ENCODE measurements at places on chromosomes 5 and 9.

DNA sequence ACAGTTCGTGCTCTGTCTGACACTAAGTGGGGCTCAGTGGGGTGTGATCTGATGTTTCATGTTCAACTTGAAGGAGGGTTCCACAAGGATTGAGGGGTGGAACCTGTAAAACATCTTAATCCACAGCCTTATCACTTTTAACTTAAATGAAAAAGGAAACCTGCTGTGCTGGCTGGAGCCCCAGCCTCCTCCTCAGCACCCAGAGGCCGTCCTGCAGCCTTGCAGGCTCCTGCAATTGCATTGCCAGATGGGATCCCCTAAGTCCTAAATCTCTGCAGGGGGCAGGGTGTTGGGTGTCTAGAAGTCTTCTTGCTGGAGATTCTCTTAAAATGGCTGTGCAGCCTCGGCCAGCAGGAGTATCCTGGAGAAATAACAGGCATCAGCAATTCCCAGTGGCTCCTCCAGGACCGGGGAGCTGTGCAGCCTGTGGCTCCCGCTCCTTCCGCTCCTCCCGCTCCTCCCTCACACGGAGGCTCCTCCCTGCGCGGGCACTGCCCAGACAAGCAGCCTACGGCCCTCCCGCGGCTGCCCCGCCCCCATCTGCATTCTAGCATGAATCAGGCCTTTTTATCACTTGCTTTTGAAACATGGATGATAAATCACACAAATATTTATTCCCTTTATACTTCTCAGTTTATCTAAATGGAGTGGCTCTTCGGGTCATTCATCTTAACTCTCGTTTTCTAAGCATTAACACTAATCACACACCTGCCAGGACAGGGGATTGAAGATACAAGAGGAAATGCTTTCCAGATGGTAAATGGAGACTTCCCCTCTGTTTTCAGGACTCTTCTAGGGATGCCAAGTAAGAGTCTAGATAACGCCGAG lies 131.0 kb downstream of the ADAMTS16 start:
- peak; percentile 96 for DNase-seq

DNA sequence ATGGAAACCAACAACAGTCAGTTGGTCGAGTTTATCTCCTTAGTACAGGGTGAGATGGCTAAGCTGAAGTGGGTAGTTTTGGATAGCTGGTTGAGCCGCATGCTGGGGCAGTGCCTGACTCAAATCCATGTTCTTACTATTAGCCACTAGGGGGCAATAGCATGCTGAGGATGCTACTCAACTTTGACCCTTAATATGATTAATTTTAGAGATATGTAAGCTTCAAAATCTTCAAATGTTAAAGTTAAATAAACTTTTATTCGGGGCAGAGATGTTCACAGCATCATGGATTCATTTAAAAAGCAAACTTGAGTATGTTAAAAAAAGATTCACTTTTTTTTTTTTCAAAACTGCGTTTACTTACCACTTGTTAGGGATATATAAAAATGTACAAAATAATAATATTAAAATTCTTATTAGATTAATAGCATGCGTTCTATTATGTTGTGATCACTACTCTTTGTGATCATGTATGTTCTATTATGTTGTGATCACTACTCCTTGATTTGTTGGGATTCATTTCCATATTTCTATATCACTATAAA lies 57.0 kb downstream of the C9orf153 start:
- peak; percentile 42 for DNase-seq

DNA sequence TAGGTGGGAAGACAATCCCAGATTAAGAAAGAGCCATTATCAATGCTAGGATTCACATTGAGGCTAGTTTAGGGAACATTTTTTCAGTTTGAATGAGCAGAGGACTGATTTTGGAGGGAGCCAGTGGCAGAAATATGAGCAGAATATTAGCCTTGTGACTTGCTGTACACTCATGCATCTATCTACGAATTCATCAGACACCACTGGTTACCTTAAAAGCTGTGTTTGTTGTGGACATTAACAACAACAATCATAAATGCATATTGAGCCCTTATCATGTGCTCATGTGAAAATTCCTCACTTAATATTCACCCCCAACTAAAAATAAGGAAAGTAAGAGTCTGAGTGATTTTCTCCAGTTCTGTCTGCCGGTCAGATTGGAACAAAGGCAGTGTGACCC lies 9.9 kb upstream of the SH3TC2 start:
- DNase-seq = no peak

GRCh38 chr5:131571669-131572168 lies 63.3 kb downstream of the RAPGEF6 start:
- no peak for DNase-seq

DNA sequence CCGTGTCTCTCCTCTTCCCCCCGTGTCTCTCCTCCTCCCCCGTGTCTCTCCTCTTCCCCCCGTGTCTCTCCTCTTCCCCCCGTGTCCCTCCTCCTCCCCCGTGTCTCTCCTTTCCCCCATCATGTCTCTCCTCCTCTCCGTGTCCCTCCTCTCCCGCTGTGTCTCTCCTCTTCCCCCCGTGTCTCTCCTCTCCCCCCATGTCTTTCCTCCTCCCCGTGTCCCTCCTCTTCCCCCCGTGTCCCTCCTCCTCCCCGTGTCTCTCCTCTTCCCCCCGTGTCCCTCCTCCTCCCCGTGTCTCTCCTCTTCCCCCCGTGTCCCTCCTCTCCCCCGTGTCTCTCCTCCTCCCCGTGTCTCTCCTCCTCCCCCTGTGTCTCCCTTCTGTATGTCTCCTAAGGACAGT lies 12.8 kb upstream of the RNU6ATAC start:
- no peak for DNase-seq

- DNase-seq = no peak
Observed at GRCh38 chr9:23669776-23670175, 156.3 kb downstream of the ELAVL2 start.

GRCh38 chr5:66494437-66494836 lies 101.8 kb upstream of the MAST4 start:
- DNase-seq = no peak

GRCh38 chr5:120452471-120452870 lies 11.6 kb upstream of the PRR16 start:
- DNase-seq = no peak

DNA sequence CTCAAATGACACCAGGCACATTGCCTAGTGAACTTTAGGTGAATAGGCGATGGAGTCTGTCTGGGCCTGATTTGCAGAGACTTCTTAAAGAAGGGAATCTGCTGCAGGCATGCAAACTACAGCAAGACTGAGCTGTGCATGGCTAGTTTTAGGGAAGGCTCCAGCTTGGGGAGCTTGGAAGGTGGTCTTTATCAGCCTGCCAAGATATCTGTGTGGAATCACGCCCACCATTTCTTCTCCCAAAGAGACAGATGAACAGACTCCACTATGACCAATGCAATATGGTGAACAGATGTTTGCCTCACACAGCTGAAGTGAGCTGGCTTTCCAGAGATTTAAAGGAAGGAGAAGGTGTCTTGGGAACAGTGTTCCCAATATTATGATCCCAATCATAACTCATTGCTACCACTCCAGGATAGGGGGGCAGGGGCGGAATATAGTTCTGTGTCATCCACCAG lies 129.0 kb upstream of the HMHB1 start:
- DNase-seq = no peak

- peak; percentile 84 for DNase-seq
Observed at GRCh38 chr5:73215891-73216610, 43.1 kb downstream of the TMEM174 start.

GRCh38 chr5:68257210-68257609 lies 41.7 kb downstream of the PIK3R1 start:
- DNase-seq = no peak

GRCh38 chr9:2638871-2639673 lies 17.5 kb downstream of the VLDLR start:
- DNase-seq = no peak

- no peak for DNase-seq
Observed at GRCh38 chr5:132641841-132642240, 16.1 kb upstream of the IL13 start.

DNA sequence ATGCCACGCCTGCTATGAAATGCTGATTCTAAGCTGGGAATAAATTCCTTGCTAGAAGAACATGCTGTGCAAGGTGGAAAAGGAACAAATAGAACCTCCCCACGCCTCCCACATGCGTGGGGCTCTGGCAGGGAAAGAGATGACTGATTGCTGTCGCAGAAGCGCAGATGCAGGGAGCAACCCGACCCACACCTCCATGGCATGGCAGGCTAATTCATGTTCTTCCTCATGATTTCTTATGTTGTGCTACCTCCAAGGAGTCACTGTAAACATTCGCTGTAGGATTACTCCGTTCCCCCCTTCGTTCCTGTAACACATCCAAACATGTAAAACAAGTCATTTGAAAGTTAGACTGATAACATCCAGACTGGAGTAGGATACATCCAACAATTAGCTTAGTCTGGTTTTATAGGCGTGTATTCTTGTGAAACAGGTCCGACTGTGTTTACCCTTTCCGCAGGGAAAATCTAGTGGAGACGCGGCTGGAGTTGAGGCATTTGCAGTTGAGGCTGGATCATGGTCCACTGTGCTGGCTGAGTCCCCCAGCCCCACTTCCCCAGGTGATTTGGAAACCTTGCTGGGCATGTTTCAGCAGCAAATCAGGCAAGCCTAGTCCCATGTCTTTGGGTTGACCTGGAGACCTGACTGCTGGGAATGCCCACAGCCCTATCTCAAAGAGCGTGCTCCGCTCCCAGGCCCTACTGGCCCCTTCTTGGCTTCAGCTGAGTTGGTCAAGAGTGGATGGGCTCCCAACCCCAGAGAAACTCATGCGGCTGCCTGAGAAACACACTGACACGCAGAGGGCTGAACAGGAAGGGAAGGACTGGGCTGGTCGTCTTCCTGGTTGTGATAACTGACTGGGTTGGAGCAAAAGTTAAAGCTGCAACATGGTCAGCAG lies 24.8 kb upstream of the ANKRD33B start:
- DNase-seq = no peak

DNA sequence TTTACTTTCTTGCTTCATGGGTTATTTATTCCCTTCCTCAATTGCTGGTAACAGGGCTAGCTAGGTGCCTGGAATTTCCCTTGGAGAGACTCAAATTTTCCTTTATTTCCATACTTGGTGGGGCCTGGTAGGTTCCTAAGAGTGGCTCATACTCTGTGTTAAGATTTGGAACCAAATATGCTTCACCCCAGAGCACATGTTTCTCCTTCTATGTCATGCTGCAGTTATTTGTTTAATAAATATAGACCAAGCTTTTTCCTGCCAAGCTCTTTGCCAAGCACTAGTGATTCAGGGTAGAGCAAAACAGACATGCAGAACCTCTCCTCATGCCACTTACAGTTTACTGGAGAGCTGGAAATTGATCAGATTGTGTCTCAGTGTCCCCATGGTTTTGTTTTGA lies 290.3 kb upstream of the SGCD start:
- DNase-seq = no peak

DNA sequence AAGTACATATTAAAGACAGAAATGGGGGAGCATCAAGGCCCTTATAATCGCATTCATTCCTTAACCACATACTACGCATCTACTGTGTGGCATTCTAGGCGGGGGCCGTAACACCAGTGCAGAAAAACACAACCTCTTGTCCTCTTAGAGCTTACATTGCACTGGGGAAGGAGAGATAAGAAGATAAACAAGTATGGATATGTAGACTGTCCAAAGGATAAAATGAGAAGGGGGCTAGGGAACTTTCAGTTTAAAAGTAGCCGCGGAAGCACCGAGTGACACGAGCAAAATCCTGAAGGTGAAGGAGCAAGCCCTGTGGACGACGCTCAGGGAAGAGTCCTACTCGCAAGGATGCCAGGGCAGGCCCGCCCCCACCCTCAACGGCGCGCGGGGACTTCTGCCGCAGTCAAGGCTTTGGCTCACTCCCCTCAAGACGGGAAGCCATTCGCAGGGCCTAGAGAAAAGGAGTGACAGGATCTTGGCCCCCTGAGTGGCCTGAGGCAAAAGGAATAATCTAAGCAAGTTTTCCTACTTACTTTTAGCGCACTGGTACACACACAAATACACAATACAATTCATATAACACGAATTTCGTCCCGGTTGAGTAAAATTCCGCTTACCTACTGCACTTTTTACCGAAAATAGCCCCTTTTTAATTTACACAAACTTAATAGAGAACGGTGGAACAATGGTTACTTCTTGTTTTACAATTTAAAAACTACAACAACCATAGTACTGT lies 1.3 kb upstream of the NIPBL start:
- DNase-seq = peak; percentile 70

DNA sequence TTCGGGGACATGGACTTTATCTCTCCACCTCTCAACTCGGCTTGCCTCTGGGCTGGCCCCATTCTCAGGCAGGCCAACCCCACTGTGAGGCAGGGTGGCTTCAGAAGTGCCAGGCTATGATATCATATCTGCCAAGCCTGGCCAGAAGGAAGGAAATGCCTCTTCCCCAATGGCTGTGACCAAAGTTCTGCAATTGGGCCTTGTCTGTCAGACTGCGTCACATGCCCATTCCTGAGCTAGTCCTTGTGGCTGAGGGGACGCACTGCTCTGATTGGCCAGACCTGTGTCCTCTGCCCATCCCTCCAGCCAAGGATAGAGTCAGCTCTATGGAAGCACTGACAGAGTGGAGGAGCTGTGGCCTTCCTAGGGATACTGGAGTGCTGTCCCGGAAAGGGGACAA lies 11.9 kb downstream of the SMIM23 start:
- no peak for DNase-seq

GRCh38 chr5:172864747-172865146 lies 30.7 kb downstream of the ERGIC1 start:
- no peak for DNase-seq

DNA sequence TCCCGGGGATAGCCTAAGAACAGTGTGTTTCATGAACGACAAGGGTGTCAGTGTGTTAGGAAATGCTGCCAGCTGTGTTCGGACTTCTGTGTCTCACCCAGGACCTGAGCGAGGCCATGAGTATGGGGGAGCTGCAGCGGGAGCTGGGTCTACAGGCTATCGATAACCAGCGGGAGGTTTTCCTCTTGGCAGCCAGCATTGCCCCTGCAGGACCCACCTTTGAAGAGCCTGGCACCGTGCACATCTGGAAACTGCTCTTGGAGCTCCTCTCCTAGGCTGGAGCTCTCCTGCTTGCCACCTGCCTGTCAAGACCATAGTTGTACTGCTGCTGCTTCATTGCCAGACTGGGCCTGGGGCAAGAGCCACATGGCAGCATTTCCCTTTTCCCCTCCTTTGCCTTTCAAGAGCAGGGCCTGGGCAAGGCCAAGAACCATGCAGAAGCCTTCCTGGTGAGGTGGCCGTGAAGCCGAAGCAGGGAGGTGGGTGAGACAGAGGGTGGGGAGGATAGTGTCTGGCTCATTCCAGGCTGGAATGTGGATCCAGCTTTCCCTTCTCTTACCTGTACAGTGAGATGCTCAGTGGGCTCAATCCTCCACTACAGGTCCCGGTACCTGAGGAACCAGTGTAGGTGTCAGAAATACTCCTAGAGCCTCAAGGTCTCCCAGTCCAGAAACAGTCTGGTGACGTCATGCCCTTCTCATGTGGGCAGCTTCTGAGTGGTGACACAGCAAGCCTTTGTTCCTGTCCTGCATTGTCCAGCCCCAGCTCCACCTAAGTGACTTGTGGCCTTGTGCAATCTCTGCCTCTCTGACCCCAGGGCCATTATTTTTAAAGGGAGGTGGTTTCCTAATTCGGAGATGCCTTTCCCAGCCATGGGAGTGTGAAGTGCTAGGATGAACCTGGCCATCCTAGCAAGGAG lies 6.6 kb downstream of the ARL10 start:
- no peak for DNase-seq

GRCh38 chr5:176392526-176392925 lies 4.0 kb downstream of the HIGD2A start:
- no peak for DNase-seq

- no peak for DNase-seq
Observed at GRCh38 chr9:136544548-136544963, 1.3 kb downstream of the NOTCH1 start.

All from HTR-8/SVneo (cell line).